Stimulated activated effector memory CD8-positive, alpha-beta T cell treated with anti-CD3 and anti-CD28 coated beads, Interleukin-12 subunit alpha, Interleukin-12 subunit beta, amount 100 ng/mL, for 72 hours (primary cell): ENCODE measurements at places on chromosomes 2 and 18.
A peak's percentile ranks its signal among the peaks of the same experiment; 100 is the strongest.

DNA sequence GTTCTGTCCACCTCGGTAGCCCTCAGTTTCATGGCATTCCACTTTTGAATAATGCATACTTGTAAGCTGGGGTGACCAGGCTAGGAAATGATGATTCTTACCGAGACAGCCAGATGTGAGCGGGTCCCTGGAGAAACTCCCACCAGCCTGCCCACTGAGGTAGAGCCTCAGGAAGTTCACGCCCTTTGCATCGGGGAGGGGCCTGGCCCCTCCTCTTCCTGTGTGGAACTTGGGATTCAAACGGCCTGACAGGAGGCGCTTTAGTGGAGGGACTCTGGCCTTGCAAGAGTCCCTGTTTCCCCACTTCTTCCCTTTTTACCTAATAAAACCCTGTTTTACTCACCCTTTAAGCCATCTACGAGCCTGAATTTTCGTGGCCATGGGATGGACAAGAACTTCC, 44.6 kb downstream of the MRO start:
- no peak for DNase-seq

GRCh38 chr2:172901913-172902312, 166.3 kb downstream of the RAPGEF4 start:
- no peak for DNase-seq

- DNase-seq = no peak
Observed at GRCh38 chr2:135744760-135745314, 3.2 kb downstream of the UBXN4 start.

DNA sequence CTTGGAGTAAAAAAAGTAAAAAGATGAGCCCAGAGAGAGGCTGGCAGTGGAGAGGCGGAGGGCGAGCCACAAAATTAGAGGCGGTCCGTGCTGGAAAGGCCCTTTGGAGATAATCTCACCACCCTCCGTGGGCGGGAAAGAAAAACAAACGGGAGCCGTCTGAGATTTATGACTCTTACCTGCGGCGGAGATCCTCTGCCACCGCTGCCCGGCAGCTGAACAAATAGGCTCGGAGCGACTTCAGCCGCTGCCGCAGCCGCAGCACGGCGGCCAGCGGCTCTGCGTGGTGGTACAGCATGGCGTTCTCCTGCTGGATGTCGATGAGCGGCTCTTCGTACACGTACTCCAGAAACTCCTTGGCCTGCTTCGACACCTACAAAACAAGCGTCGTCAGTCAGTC, 94.6 kb downstream of the PLEKHM3 start:
- DNase-seq = no peak

GRCh38 chr2:118056165-118056534, 32.1 kb upstream of the INSIG2 start:
- no peak for DNase-seq

- DNase-seq = no peak
Observed at GRCh38 chr2:160345071-160345764, 145.1 kb upstream of the ITGB6 start.

DNA sequence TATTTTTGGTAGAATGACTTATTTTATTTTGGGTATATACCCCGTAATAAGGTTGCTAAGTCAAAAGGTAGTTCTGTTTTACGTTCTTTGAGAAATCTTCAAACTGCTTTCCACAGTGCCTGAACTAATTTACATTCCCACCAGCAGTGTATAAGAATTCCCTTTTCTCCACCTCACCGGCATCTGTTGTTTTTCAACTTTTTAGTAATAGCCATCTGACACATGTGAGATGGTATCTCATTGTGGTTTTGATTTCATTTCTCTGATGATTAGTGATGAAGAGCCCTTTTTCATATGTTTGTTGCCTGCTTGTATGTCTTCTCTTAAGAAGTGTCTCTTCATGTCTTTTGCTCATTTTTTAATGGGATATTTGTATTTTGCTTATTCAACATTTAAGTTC, 215.2 kb upstream of the TFPI start:
- no peak for DNase-seq

GRCh38 chr2:233700028-233700635, 7.4 kb downstream of the UGT1A6 start:
- DNase-seq = no peak

GRCh38 chr18:68033466-68033865, 516.9 kb upstream of the DSEL start:
- DNase-seq = no peak

GRCh38 chr2:51335087-51336058, 303.4 kb upstream of the NRXN1 start:
- no peak for DNase-seq

- no peak for DNase-seq
Observed at GRCh38 chr2:157438863-157439823, 4.7 kb downstream of the CYTIP start.

DNA sequence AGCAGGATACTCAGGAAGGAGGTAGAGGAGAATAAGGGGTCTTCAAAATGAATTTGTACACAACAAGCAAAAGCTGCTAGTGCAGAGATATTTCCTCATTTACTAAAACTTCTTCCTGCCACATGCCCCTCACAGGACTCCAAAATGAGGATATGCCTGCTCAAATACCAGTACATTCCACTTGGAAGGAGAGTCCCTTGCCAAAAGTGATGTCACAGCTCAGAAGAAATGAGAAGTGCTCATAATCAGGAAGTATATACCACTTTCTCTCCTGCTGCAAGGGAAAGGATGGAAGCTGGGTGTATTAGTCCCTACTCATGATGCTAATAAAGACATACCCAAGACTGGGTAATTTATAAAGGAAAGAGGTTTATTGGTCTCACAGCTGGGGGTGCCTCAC, 87.7 kb upstream of the FSHR start:
- DNase-seq = no peak

DNA sequence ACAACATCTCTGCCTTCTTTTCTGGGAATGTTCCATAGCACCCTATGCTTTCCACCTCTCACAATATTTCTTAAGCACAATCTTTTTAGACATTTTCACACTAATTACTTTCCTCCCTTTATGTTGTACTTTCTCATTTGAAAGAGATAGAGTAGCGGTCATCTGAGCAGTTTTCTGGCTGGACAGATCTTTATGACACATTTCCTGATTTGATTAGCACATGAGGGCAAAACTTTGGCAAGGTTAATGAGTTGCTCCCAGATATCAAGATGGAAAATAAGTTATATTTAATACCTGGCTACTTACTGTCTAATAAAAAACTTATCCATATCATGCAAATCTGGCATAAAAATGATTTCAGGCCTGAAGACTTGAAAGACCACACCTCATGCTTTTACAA, 723.9 kb downstream of the SOCS6 start:
- DNase-seq = no peak

GRCh38 chr2:136284226-136285119, 166.5 kb upstream of the CXCR4 start:
- DNase-seq = no peak

DNA sequence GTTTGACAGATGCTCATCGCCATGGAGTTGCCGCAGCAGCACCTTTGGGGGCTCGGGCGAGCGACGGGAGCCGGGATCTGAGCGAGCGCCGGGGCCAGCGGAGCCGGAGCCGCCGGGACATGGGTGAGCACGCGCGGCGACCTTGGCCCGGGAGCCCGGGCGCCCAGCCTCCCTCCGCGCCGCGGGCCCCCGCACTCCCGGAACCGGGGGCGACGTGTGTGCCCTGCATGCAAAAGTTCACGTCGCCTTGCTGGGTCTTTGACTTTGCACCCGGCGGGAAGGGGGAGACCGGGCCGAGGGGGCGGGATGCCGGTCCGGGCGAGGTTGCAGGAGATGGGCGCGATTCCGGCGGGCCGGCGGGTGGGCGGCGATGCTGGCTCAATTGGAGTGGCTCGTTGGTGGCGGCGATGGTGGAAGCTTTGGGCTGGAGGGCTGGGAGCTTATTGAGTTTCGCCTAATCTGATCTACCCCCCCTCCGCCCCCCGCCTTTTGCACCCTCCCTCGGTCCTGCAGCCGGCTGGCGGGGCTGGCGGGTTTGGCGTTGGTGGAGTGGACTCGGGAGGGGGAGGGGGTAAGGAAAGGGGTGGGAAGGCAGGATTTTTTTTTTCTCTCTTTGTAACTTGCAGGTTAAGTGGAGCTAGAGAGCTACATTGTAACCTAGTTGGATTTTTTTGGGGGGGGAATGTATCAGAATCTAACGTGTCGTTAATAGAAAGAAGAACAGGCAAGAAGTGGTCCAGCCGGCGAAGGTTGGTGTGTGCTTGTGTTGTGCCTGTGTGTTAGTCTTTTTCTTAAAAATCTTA, at the start of gene SETBP1:
Gene SETBP1 (plus strand): TSS at position 616 of the 803 bp plus-strand sequence. CDS start 20,459 bp downstream, outside the sequence.
- DNase-seq = peak; percentile 81

GRCh38 chr2:207164006-207164831, 1.5 kb downstream of the KLF7 start:
- DNase-seq = no peak

DNA sequence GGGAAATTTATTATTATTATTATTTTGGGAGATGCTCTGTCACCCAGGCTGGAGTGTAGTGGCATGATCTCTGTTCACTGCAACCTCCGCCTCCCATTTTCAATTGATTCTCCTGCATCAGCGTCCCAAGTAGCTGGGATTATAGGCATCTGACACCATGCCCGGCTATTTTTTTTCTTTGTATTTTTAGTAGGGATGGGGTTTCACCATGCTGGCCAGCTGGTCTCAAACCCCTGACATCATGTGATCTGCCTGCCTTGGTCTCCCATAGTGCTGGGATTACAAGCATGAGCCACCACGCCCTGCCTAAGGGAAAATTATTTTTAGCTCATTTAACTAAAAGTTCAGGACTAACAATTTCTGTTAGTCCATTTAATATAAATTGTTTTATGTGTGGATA, 109.2 kb upstream of the SESTD1 start:
- no peak for DNase-seq

- DNase-seq = no peak
Observed at GRCh38 chr18:23136326-23137096, 1.2 kb downstream of the CABLES1 start.

DNA sequence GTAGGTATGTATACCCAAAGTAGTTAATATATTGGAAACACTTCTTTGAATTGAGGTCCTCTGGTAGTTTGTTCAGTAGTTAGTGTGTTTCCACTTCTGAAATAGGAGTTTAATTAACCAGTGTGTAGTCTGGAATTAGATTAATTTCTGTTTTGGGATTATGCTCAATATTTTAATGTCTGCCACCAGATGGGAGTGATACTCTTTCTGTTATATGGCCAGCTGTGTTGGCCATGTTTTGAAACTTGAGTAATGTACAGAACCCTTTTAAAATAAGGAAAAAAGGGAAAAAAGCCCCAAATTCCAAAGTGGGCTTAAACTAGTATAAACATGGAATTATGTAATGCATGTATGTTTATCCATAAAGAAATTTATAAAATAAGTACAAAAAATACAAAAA, 147.7 kb downstream of the CTNNA2 start:
- DNase-seq = no peak

GRCh38 chr2:163610817-163611556, 124.8 kb downstream of the FIGN start:
- DNase-seq = no peak

DNA sequence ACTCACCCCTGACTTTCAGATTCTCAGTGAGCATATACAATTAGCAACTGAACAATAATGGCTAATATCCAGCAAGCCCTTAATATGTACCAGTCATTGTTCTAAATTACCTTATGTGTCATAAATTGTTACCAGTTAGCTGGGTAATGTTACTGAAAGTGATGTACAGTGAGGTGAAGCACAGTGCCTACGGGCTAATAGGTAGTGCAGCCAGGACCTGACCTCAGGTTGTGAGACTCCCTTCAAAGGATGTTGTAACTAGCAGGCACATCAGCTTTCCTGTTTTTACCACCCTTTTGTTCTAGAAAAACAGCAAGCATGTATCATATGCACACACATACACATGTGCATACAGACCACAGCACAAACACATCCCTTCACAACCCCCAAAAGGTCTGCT, 258.3 kb downstream of the PHLPP1 start:
- DNase-seq = no peak

- no peak for DNase-seq
Observed at GRCh38 chr18:79644666-79645057, 34.9 kb upstream of the CTDP1 start.

GRCh38 chr18:74724186-74724585, 126.5 kb downstream of the ZNF407 start:
- no peak for DNase-seq

DNA sequence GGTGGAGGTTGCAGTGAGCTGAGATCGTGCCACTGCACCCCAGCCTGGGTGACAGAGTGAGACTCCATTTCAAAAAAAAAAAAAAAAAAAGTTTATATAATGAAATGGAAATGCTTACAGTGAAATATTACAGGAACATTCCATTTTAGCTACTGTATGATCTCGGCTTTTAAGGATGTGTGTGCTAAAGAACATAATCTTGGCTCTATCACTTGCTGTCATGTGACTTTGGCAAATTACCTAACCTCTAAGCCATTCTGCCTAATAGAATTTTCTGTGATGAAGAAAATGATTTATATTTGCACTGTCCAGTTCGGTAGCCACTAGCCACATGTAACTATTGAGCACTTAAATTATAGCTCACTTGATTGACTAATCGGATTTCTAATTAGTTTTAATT, 36.3 kb downstream of the SMAD4 start:
- no peak for DNase-seq

GRCh38 chr2:47536696-47537095, 133.7 kb downstream of the MSH2 start:
- no peak for DNase-seq

DNA sequence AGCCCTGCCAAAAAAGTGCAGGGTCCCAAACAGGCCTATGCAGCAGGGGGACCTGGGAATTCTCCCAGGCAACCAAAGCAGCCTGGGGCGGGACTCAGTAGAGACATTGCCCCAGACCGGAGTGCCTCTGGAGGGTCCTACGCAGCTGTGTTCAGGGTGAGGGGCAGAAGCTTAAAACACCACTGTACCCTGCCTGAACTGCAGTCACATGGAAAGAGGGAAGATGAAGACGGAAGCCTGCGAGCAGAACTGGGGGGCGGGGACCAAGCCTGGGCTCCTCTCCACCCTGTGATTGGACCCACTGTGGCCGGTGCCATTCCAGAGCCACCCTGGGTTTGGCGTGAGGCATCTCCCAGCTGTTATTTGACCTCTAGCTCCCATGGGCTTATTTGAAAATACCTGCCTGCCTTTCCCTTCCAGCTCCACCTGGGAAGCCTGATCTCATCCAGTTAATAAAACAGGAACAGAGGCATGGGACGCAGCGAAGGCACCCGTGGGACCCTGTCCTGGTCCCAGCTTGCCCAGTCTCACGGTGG, 183.1 kb downstream of the SMAD2 start:
- no peak for DNase-seq

- DNase-seq = peak; percentile 70
Observed at GRCh38 chr2:230441227-230441897, 25.4 kb downstream of the SP100 start.

- no peak for DNase-seq
Observed at GRCh38 chr2:47488870-47489584, 86.1 kb downstream of the MSH2 start.

- DNase-seq = no peak
Observed at GRCh38 chr2:177758591-177759371, 313.8 kb downstream of the PDE11A start.

DNA sequence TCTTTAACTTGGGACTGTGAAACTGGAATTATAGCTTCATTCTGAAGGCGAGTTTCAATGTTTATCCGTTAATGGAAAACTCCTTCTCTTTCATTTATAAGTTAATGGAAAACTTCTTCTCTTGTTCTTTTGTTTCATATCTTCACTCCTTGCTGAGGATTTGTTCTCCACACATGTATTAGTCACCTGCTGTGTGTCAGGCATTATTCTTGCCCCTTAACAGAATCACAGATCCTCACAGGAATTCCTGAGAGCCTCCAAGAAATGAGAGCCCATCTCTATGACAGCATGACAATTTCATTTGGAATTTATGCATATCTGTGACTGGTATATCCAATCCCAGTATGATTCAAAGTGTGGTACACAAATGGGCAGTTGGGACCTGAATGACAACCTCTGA, 545.8 kb downstream of the BCL11A start:
- no peak for DNase-seq
